Tibial nerve (tissue), 4 donors: ENCODE measurements at places on chromosomes 6 and 20. TPM values are rescaled to one million over a fixed set of nuclear protein-coding genes. Genes with fewer than 3 reads are reported as not detected.
A peak's percentile ranks its signal among the peaks of the same experiment; 100 is the strongest.

- DNase-seq, result no peak
Observed at GRCh38 chr6:63418741-63419140, 99.0 kb upstream of the LGSN start.

DNA sequence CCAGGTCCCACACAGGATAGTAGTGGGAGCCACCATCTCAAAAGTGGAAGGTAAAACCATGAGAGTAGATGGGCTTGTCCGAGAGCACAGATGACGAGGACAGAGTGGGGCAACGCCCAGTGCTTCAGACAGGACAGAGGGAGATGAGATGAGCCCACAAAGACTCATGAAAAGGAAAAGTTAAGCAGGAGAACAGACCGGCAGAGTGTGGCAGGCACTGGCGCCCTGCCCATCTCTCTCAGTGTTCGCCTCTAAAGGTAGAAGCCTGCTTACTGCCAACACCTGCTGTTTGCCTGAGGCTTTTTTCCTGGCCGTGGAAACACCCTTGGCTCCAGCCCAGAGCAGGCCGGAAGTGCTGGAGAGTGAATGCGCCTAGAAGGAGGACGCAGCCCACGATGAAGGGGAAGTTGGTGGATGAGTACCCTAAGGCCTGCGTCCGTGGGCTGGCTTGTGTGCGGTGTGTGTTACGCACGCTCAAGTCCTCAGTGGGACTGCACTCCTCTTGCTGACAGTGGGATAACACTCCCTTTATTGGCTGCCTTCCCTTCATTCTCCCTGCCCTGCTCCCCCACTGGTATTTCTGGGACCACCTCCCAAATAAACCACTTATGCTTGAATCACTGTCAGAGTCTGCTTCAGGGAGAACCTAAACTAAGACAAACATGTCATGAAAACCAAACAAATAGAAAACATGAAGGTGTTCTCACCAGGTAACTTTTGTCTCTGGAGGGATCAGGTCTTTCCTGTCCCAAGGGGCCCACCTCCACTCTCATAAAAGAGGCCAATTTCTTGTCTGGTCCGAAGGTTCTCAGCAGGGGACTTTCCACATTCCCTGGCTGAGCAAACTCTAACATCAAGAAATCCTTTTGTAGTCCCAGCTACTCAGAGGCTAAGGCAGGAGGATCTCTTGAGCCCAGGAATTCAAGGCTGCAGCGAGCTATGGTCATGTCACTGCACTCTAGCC, 9.1 kb upstream of the FOXP4 start:
- DNase-seq, result no peak

DNA sequence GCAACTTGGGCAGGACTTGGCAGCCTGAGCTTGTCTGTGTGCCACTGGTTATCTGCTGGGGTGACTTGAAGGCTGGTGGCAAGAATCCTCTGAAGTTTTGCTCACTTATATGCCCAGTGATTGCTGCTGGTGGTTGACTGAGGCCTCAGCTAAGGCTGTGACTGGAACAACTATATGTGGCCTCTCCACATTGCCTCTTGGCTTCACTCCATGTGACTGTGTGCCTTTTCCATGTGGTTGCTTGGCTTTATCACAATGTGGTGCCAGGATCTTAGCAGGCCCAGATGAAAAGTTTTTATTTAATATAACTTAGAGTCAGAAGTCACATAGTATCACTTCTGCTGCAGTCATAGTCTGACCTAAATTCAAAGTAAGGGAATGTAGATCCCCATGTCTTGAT, 104.5 kb downstream of the ADAT2 start:
- DNase-seq, result no peak

DNA sequence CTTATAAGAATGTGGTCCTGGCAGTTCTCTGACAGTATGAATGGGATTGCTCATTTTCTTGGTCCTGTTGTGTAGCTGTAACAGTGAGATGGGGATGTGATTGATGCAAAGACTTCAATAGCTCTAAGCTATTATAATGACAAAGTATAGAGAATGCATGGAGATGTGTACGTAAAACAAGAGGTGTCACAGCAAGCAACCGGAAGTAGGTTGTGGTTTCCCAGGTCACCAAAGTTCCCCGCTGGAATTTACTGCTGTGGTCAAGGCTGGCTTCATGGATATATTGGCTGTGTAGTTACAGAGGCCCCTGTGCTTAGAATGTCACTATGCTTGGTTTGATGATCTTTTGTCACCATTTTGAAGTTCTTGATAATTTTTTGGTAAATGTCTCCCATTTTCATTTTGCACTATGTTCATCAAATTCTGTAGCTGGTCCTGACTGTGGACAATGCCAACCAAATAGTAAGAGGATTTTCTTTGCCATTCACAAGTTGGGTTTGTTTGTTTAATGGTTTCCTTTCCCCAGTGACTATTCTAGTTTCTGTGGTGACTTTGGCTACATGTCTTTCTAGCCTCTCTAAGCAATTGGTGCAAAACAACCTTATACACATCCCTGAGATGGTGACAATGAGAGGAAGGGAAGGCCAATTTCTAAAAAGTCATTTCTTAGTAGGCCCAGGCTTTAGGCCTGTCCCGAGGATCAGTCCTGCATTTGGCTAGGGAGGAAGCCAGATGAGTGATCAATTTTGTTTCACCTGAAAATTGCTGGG, 10.5 kb downstream of the DNAH8 start:
- DNase-seq, result no peak

- no peak for DNase-seq
Observed at GRCh38 chr6:45272626-45273025, 55.5 kb upstream of the RUNX2 start.

- no peak for DNase-seq
Observed at GRCh38 chr6:149081281-149081680, 236.2 kb upstream of the TAB2 start.

DNA sequence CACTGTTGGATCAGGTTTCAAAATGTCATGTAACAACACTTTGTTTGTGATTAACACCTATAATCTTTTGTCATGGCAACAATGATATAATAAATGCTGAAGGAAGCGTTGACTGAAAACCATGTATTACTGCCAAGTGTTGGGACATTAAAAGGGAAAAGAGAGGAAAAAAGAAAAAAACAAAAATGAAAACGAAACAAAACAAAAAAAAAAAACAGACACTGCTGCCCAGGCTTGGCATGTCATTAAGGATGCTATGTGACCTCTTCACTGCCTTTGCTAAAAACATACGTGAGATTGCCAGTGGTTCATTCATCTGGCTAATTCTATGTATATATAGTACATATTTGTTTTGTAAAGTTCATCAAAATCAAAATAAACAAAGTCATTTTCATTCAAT, 516.7 kb upstream of the RNF217 start:
- DNase-seq, result no peak

DNA sequence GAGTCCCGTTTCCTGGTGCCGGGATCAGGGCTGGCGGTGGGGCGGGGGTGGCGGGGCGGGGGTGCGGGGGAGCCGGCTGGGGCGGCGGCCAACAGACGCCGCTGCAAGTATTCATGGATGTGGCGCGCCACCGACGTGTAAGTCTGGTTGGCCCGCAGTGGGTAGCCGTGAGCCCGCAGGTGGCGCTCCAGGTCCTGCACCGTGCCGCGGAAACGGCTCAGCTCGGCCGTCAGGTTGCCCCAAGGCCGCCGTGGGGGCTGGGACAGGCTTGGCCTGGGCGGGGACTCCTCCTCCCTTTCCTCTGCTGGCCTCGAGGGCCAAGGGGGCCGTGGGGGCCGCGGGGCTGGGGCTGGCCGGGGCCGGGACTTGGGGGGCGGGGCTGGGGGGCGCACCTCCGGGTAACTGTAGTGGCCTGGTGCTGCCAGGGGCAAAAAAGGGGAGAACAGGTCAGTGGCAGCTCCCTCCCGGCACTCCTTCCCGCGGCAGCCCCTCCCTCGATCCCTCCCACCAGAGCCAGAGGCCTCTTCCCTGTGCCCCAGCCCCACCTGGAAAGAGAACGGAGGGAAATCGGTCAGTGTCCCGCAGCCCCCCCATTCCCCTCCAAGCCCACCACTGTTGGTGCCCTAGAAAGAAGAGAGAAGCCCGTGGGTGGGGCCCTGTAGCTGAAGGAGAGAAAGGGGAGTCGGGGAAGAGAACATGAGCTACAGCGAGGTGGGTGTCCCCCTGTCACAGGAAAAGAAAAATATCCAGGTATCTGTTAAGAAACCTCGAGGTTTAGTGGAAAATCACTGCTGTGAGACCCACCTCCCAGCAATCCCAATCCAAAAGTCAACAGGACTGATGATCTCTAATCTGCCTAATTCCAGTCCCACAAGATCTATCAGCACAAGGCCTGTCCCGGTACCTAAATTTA, 21.3 kb downstream of the TNXB start:
- DNase-seq, result peak; percentile 70

DNA sequence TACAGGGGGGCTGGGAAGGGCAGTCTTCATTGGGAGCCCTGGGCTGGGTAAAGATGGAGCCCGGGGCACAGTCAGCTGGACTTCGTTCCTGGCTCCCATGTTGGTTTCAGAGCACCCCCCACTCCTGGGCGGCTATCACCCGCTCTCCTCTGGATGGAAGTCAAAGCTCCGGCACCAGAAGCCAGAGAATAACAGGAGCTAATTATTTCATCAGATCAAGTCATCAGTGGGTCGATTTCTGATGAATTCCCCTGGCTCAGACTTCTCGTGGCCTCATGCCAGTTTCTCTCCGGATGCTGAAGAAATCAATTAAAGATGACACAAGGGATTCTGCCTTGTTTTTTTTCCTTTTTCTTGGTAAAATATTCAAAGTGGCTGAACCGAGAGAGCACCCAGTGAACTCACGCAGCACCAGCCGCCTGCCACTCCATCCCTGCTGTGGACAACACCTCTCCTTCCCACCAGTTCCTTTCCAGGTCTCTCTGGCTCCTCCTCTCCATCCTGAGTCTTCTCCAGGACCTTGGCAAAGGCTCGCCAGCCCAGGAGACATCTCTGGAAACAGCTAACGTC, 22.5 kb downstream of the SULF2 start:
- DNase-seq, result no peak

DNA sequence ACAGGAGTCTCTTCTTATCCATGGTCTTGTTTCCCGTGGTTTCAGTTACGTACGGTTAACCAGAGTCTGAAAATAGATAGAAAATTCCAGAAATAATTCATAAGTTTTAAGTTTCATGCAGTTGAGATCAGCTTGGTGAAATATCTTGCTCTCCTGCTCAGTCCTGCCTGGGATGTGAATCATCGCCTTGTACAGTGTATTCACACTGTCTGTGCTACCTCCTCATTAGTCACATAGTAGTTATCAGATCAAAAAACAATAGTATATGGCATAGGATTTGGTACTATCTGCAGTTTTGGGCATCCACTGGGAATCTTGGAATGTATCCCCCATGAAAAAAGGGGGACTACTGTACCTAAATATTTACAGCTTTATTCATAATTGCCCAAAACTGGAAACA, 22.7 kb upstream of the MOCS1 start:
- DNase-seq, result no peak

DNA sequence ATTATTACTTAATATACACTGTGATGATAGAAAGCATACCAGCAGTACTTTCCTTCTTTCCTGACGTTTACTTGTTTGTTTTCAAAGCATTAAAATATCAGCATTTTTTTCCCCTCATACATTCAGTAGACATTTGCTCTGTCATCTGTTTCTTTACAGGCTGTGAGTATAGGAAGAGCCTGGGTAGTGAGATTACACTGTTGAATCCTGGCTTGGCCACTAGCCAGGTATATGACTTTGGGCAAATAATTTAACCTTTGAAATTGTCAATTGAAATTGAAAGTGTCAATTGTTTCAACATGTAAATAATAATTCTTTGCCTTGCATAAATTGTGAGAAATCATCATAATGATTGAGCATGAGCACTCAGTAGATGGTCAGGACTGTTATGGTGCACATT, 336.2 kb downstream of the CDKAL1 start:
- no peak for DNase-seq

- DNase-seq, result no peak
Observed at GRCh38 chr6:134389129-134389528, 71.2 kb upstream of the SGK1 start.

- no peak for DNase-seq
Observed at GRCh38 chr20:62025394-62025793, 40.3 kb downstream of the TAF4 start.

GRCh38 chr6:118588626-118589025, 40.5 kb downstream of the PLN start:
- DNase-seq, result no peak

- no peak for DNase-seq
Observed at GRCh38 chr6:73586416-73586974, 65.7 kb upstream of the EEF1A1 start.

DNA sequence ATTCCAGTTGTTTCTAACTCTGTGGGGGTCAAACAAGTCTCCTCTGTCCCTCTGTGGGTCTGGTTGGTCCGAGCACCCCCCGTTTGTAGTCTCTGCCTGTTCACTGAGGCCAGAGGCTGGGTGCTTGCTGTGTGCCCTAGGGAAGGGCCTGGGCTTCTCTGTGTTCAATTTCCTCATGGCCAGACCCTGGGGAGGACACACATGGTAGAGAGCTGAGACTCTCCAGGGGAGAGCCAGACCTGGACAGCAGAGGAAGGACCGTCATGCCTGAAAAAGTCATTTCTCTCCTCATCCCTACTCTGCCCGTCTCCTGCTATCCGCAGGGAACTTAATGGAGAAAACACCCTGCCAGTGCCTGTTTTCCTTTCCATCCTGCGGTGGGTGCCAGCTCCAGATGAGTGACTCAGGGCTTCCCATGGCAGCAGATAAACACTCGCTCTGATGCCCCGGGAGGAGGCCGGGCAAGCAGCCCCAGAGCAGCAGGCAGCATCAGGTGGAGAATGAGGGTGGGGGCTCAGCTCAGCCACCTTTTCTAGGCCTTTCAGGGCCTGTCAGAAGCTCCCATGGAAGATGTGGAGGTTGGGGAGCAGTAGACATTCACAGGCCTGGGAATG, 51.9 kb downstream of the SNAI1 start:
- no peak for DNase-seq

- DNase-seq, result no peak
Observed at GRCh38 chr20:3046677-3047462, 1.0 kb downstream of the MRPS26 start.

- peak; percentile 35 for DNase-seq
Observed at GRCh38 chr6:6915813-6916547, 191.8 kb upstream of the RREB1 start.

- no peak for DNase-seq
Observed at GRCh38 chr6:72037006-72037405, 150.7 kb downstream of the RIMS1 start.

- DNase-seq, result no peak
Observed at GRCh38 chr20:58967652-58968429, 13.2 kb upstream of the NELFCD start.

- no peak for DNase-seq
Observed at GRCh38 chr6:13952101-13952500, 27.3 kb downstream of the RNF182 start.

GRCh38 chr6:26195924-26196845, 109.0 kb downstream of the HFE start:
- DNase-seq, result no peak

Gene NKAIN4
- 3.3 TPM for total RNA-seq

Gene PNPLA1
- total RNA-seq, result 0.30 TPM

Gene OR12D3
- total RNA-seq, result not detected

Gene BANF2
- total RNA-seq, result not detected

Gene ARFGAP1
- total RNA-seq, result 124 TPM
